ENCODE measurements at places on chromosomes 4 and X. TPM values are rescaled to one million over a fixed set of nuclear protein-coding genes. Genes with fewer than 3 reads are reported as not detected.

Gene RPGR
- total RNA-seq = 28.0 TPM

Gene PPBP
- total RNA-seq = 43.5 TPM

Gene CSN1S1
- total RNA-seq = not detected

Gene CD38
- total RNA-seq = 47.2 TPM

Gene PABPC5
- 5.3 TPM for total RNA-seq

DNA sequence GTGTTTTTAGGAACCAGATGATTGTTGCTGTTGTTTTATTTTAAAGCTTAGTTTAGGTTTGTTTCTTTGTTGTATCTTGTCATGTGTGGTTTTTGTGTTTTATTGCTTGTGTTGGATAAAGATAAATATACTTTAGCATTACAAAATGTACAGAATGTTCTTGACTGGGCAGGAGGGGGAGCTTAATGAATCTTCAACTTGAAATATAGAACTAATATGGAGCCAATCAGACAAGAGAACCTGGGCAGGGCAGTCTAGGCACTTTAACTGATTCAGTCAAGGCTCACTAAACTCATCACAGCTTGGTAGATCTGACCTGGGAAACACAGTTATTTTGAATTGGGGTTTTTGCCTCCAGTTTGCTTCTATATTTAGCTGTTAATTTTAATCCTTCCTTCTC is 304.2 kb downstream of the ARHGAP24 start:
- H3K27me3 ChIP-seq = no peaks in the 10 kb centered on the region
- H3K4me3 ChIP-seq = no peak overlapping the region
- H3K36me3 ChIP-seq = no peaks in the 10 kb centered on the region
- DNase-seq = peak; percentile 31
- peak overlapping the region; percentile 53 for H3K27ac ChIP-seq

GRCh38 chr4:150310159-150310895 is 232.1 kb downstream of the DCLK2 start:
- no peaks in the 10 kb centered on the region for H3K27me3 ChIP-seq
- DNase-seq = no peak
- no peak overlapping the region for H3K4me3 ChIP-seq
- no peak overlapping the region for H3K27ac ChIP-seq
- H3K36me3 ChIP-seq = no peaks in the 10 kb centered on the region

DNA sequence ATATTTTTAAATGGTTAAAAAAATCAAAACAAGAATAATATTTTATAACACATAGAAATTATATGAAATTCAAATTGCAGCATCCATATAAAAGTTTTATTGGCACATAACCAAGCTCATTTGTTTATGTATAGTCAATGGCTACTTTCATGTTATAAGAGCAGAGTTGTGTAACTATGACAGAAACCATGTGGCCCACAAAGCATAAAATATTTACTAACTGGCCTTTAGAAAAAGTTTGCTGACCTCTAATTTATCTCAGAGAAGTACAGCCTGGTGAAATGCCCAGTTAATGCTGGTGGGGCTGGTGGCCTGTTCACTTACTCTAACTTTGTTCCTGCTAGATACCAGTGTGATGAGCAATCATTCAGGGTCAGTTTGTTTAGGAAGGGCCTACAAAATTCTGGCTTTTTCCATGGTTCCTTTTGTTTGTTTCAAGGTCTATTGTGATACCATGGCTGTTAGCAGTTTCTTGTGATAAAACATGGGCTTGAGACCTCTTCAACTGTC is 104.6 kb downstream of the PPP1R2C start:
- H3K27me3 ChIP-seq = peaks cover 3% of the 10 kb centered on the region
- no peak overlapping the region for H3K4me3 ChIP-seq
- peaks cover 3% of the 10 kb centered on the region for H3K4me1 ChIP-seq
- H3K36me3 ChIP-seq = no peaks in the 10 kb centered on the region
- no peak overlapping the region for H3K27ac ChIP-seq
